ENCODE measurements at places on chromosomes 7 and 10.
A peak's percentile ranks its signal among the peaks of the same experiment; 100 is the strongest.

- no peak for DNase-seq
Observed at GRCh38 chr10:18423058-18423637, 228.2 kb downstream of the NSUN6 start.

DNA sequence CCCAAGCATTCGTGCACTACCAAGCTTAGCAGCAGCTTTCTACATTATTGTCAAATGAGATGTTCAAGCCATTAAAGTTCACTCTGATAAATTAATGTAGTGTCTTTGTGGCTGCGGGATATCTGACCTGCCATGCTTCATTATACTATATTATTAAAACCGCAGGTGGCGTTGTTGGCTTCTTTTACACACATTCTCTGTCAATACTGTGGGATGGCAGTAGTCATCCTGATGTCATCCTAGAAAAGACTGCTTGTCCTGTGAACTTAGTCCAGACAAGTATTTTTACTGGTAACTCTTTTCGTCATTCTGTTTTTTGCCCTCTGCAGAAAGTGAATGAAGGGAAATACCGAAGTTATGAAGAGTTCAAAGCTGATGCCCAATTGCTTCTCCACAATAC lies 103.9 kb downstream of the ZMYND11 start:
- DNase-seq: peak; percentile 8

DNA sequence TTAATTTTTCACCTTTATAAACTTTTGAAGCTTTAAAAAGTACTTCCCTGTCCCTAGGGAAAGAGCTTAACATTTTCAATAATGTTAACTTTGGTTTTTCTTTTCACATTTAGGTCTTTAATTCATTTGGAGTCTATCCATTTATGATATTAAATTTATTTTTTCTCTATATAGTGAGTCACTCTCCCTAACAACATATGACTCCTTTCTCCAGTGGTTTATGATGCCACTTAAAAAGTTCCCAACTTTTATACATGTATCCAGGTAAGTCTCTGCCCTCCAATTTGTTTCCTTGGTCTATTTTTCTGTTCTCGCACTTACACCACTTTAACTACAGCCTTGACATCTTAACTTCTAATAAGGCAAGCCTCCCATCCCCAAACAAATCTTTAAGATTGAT lies 3.5 kb downstream of the CACUL1 start:
- DNase-seq: no peak

GRCh38 chr7:26101361-26102151 lies 50.4 kb upstream of the NFE2L3 start:
- DNase-seq: no peak

- DNase-seq: no peak
Observed at GRCh38 chr10:46294641-46295220, 7.9 kb downstream of the ANTXRL start.

DNA sequence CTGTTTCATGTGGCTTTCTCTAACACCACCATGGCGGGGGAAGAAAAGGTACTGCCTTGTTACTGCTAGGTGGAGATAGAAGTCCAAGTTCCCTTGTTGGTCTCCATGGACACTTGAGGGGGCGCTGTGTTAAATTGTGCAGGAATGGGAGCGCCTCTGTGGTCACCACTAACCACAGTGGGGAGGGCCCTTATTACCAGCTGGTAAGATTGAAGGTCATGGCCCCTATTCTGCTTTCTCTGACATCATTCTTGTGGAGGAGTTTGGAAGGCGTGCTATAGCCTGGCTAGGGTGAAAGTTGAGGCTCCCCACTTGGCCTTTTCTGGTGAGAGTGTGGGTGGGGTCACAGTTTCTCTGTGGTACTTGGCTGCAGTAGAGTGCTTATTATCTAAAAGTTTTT lies 14.9 kb upstream of the MXI1 start:
- no peak for DNase-seq

DNA sequence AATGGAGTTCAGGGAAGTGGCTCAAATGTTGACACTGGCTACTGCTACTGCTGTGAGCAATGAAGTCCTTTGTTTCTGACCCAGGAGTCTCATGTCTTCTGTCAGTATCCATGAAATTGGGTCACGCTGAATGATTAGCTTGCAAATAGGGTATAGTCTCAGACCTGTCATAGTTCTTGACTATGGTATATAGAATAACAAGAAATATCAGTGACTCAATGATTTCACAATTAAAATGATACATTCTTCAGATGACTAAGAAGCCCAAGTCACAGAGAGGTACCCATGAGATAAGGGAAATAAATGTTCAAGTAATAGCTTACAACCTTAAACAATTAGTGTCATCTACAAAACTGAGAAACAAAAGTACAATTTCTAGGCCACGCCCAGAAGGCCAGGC lies 89.3 kb downstream of the LYZL2 start:
- no peak for DNase-seq

- DNase-seq: no peak
Observed at GRCh38 chr10:7397049-7398035, 13.5 kb downstream of the SFMBT2 start.
